ENCODE measurements at places on chromosomes 7 and 10.

DNA sequence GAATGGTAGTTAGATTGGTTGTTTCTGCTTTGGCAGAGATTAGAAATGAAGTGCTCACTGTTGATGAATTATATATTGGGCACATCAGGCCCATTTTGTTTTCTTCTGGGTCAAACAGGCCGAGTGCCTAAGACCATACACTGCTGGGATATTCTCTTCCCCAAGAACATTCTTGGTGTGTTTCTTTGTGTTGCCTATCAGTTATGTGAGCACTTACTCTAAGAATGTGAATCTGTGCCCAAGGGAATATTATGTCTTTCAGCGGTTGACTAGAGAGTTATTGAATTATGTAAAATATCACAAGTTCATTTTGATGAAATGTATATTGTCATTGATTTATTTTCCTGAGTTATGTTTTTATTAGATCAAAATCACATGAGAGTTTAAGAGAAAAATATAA, 255.5 kb upstream of the SMIM30 start:
- DNase-seq = no peak

DNA sequence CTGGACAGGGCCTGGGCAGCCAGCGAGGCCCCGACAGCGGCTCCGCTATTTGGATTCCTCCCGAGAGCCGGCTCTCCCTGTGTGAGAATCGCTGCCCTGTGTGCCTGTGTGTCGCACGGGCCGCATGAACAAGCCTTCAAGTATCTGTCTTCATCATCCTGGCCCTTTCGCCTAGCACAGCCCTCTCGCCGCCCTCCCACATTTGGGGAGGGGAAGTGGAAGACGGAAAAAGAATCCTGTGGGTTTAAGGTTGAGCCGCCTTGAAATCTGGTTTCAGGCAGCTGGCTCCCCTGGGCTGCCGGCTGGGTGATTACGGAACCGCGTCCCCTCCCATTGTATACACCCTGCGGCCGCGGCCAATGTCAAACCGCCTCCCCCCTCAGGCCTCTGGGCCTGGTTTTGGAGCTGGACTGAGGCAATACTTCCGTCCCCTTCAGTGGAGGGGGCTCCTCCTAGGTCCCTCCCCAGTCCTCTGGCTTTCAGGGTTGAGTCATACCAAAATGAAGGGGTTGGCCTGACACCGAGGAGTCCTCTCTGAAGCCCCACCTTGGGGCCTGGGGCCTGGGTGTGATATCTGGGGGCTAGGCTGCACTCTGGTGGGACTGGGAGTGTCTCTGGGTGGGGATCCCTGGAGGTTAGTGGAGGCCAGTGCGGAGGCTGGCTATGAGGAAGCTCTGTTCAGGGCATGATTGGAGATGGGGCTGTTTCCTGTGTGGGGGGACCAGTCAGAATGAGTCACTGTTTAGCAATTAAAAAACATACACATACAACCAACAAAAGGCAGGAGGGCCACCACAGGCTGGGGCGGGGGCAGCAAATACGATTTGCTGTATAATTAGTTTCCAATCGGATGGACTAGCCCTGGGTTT, 1.7 kb downstream of the TRIM8 start:
- peak; percentile 13 for DNase-seq

- DNase-seq = no peak
Measured at GRCh38 chr10:107614939-107615685, 450.6 kb upstream of the SORCS1 start.

DNA sequence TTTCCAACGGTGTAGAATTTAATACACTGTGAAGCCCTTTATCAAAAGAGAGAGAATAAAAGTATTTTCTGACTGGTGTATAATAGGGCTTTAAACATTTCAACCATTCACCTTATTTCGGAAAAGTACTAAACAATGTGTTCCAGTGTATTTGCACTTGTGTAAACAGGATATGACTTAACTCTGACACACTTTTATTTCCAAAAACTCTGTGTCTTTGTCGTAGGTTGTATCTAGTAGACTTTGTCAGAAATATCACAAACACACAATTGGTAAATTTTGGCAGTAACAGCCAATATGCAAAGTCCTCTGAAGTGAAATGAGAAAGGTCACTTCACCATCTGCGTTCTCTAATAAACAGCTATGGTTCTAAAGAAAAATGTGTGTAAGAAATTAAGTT, 10.3 kb upstream of the TSPAN13 start:
- no peak for DNase-seq

- no peak for DNase-seq
Measured at GRCh38 chr7:30424506-30424905, 54.1 kb downstream of the NOD1 start.
